ENCODE measurements at places on chromosomes 5 and 9.

DNA sequence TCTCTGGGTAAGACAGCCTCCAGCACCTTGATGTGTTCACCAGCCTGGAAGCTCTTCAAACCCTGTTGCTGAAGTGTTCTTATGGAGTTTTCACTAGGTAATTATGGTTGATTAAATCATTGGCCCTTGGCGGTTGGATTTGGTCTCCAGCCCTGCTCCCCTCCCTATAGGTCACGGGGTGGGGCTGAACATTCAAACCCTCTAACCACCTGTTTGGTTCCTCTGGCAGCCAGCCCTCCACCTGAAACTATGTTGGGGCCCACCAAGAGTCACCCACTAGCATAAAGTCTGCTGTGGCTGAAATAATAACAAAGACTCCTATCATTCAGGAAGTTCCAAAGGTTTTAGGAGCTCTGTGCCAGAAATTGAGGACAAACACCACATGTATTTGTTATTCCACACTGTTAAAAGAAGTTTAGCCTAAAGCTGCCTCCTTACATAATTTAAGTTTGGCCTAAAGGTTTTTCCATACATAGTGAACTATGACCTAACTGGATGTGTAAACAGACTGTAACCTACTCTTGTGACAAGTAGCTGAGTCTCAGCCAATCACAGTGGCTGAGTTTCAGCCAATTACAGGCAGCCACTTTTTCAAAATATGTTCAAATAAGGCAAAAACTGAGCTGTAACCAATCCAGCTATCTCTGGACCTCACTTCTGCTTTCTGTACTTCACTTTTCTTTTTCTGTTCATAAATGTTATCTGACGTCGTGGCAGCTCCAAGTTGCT lies 34.8 kb downstream of the TMEM252 start:
- no peak for DNase-seq

DNA sequence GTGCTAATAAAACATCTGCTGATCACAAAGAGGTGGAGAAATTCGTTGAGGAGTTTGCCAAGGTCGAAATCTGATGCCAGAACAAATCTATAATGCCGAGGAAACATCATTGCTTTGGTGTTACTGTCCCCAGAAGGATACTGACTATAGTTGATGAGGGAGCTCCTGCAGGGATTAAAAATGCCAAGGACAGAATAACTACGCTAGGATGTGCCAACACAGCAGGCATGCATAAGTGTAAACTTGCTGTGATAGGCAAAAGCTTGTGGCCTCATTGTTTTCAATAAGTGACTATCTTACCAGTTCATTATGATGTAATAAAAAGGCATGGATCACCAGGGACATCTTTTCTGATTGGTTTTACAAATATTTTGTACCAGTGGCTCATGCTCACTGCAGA lies 66.8 kb upstream of the ADCY2 start:
- DNase-seq, result no peak

- DNase-seq, result no peak
These were observed 16.9 kb downstream of the CARD19 start for GRCh38 chr9:93112864-93113389.

- DNase-seq, result no peak
These were observed 117.4 kb downstream of the GCNT1 start for GRCh38 chr9:76576344-76576743.

DNA sequence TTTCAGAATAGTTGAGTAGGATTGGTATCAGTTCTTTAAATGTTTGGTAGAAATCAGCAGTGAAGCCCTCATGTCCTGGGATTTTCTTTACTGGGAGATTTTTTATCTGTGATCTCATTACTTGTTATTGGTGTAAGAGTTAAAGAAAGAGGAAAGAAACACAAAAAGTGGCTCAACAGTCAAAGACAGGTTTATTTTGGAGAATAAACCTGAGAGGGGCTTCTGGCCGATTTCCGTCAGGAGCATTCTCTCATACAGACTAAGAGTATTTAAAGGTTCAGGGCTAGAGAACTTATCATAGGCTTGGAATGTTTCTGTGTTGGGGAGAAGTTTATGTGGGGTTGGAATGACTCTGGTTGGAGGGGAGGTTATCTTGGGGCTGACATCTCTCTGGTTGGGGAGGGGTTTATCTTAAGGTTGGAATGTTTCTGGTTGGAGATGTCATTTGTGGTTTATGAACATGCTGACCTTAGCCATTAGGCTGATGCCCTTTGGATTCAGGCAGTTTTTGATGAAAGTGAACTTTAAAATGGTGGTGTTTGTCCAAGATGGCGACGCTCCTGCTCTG lies 62.5 kb downstream of the CFAP95 start:
- no peak for DNase-seq
